ENCODE measurements at places on chromosomes 12 and 14.
A peak's percentile ranks its signal among the peaks of the same experiment; 100 is the strongest.

DNA sequence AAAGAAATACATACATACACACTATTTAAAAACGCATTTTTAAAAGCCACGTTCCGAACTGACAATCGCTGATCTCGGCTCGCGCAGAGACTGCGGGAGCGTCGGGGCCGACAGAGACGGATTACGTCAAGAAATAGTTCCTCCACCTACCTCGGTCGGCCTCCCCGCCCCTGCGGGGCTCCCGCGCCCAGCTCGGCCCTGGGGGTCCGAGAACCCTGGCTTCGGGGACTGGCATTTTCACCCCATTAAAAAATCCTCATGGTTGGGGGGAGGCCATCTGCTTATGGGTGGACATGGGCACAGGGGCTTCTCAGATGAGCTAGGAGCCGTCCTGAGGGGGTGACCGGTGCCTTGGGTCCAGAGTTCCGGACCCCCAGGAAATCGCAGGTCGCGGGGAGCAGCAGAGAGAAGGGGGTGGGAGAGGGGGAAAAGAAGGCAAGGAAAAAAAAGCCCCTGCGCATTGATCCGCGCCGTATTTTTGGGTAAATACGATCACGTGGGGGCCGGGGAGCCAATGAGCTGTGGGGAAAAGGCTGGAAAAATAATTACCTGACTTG, 324 bp upstream of the HOXC9 start:
- DNase-seq: no peak

DNA sequence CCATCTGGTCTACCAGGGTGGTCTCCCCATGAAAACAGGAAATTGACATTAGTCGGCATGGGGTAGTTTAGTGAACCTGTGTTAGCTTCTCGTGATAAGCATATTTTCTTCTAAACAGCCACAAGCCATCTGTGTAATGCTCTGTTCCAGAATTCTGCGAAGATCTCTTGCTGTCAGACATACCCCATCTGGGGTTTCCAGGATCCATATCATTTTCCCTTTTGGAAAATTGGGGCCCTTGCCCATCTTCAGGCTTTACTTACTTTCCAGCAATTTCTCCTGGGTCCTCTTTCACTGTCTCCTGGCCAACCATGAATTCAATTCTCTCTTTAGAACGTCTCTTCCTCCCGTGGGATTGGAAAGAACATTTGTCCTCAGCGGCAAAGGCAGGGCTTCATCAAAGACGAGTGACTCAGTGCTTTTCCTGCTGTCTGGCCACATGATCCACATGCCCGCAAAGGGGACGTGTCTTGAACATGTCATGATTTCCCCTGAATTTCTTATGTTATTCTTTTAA, 21.4 kb upstream of the NCOR2 start:
- no peak for DNase-seq

DNA sequence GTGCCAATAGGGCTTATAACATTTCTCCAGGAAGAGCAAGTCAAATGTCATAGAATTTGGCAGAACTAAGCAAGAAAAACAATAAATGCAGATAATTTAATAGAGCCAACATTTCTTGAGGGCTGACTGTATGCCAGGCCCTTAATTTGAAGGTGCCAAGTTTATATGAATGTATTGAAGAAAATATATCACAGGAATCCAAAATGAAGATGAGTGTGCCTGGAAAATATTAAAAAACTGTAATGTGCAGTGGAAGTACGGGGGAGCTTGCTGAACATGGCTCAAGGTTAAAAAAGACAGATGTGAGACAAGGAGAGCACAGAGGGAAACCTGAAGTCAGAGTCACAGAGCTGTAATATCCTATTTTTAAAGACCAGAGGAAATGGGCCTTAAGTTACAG, 16.4 kb downstream of the NR1H4 start:
- DNase-seq: no peak

DNA sequence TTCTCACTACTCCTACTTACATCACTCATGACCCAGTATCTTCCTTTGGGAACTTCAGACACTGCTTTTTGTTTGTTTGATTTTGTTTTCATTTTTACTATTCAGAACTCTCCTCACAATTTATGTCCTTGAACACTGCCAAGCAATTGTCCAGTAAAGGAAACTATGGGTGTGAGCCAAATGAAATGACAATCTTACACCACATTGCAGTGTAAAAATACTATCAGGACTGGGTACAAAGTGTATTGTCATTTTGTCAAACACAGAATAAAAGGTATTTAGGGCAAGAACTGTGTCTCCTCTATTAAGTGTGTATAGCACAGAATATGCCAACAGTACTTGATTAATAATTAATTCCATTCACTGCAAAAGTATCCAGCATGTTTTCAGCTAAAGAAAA, 199.3 kb downstream of the ALG10B start:
- no peak for DNase-seq

DNA sequence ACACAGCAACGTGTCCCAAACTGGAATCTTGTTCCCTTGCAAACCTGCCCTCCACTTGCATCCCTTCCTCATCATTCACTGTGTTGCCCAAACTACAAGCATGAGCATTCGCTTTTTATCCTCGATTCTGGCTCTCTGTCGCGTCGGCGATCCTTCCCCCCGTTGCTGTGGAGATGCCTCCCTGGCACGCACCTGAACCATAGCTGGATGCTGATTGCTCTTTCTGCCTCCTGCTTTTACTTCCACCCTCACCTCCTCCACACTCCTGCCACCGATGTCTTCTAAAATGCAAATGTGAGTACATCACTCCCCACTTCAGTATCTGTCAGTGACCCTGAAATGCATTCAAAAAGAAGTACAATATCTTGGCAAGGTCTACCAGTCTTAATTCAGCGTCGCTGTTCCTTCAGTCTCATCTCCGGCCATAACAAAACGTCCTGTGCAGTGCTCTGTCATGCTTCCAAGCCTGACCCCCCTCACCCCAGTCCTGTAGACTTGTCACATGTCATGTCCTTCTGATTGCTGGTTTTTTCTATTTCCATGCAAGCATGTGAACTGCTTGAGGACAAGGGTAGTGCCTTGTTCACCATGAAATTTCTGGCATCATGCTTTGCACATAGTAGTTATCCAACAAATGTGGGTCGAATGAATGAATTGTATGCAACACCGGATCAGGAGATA, 2.5 kb upstream of the PPP2R5C start:
- no peak for DNase-seq

- DNase-seq: no peak
These were observed 38.3 kb downstream of the GNS start for GRCh38 chr12:64720884-64721283.

- peak; percentile 22 for DNase-seq
These were observed 430.0 kb downstream of the ETNK1 start for GRCh38 chr12:23055004-23055403.

DNA sequence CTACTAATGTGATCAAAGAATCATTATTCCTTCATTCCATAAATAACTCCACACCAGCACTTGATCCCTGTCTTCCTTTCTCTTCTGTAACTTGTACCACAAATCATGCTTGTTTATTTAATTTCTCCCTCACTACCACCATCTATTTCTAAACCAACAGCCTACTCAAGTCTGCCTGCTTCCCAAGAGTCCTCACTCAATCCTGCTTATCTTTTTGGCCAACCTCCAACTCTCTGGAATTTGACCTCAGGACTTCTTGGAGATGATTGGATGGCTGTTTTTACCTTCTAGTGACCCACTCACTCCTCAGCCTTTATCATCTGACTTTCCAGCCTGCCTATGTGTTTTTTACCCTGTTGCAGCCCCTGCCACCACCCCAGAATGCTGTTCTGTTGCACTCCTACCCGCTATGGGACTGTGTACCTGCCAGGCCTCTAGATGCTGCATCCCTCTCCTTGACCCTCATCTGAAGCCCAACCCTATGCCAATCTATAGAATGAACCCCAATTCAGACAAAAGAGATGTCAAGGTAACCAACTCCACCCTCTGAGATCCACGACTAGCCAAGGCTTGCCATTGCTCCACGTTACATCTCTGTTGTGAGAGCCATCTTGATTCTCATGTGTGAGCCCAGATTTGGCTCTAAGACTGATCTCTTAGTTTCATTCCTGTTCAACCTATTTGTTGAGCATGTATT, 150.2 kb upstream of the PLEKHG7 start:
- DNase-seq: no peak

- no peak for DNase-seq
These were observed 738.4 kb upstream of the TMEM132C start for GRCh38 chr12:127528551-127528950.

DNA sequence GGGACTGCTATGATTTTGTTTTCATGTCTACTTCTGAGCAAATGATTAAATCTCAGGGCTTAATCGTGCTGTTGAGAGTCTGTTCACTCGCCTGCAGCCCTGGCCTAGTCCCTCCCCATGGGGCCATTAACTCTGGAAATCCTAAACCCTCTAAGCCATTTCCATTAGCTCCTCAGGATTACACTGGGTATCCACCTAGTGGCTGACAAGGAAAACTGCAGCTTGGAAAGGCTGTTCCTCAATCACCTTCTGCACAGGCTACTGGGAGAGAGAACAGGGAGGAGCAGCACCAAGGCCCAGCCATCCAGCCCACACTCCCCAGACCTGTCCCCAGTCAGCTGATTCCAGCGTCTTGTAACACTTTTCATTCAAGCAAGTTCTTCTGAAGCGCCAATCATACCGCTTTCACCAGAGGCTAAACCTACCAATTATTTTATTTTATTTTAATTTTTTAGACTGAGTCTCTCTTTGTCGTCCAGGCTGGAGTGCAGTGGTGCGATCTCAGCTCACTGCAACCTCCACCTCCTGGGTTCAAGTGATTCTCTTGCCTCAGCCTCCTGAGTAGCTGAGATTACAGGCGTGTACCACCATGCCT, 48.7 kb downstream of the NEUROD4 start:
- peak; percentile 60 for DNase-seq

- peak; percentile 57 for DNase-seq
These were observed 200.3 kb upstream of the CAND1 start for GRCh38 chr12:67068761-67069450.

- DNase-seq: no peak
These were observed 21.6 kb upstream of the STAC3 start for GRCh38 chr12:57272337-57273151.

GRCh38 chr12:22609501-22609900, 15.5 kb upstream of the ETNK1 start:
- DNase-seq: no peak

GRCh38 chr12:51682981-51683380, 91.9 kb downstream of the SCN8A start:
- no peak for DNase-seq

DNA sequence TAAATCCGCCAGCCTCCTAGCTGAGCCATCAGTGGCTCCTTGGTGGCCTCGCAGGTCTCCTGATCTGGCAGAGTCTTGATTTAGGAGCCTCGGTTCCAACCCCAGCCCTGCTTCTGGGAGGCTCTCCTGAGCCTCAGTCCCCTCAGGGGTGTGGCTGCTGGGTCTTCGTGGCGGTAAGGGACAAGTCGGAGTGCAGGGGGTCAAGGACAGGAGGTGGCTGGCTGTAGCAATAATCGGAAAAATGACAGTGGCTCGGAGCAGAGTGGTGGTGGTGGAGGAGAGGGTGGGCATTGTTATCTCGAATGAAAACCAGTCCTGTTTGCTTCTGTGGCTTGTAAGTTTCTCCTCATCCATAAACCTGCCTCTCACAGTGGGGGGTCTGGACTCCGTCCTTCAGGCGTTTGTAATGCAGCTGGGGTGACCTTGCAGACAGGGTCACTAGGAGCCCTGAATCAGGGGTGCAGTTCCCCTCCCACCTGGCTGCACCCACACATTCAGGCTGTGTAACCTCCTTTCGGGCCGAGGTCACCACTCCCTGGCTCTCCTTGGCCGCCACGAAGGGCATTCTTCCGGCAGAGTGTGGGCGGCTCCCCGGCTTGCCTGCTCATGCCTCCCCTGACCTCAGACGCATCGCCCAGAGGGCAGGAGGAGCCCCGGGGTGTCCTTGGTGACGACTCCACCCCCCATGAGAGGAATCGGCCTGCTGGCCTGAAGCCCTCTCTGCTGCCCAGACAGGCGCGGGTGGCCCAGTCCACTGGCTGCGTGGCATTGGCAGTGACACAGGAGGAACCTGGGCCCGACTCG, 8.1 kb downstream of the BCL7A start:
- DNase-seq: no peak

GRCh38 chr12:125262851-125263250, 197.6 kb downstream of the AACS start:
- DNase-seq: no peak

GRCh38 chr12:14213542-14213941, 151.9 kb upstream of the ATF7IP start:
- DNase-seq: no peak

DNA sequence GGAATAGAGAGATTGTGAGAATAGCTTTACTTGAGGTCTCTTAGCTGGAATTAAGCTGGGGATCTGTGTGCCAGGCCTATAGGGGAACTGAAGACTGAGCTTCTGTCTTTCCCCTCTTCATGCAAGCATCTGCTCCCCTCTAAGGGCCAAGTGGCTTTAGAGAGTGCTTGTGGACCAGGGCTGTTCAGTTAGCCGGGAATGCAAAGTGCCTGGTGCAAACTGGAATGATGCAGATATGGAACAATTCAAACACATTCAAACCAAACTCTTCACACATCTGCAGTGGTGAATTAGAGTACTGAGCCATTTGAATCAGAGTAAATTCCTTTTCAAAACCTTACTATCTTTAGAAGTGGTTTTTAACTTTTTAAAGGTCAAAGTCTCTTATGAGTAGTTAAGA, 99.0 kb downstream of the LIN7A start:
- DNase-seq: no peak

GRCh38 chr14:92456215-92457015, 57.2 kb upstream of the RIN3 start:
- peak; percentile 56 for DNase-seq

GRCh38 chr12:117045160-117046010, 53.8 kb downstream of the TESC start:
- no peak for DNase-seq

GRCh38 chr14:57574617-57575288, 81.1 kb upstream of the CCDC198 start:
- no peak for DNase-seq

DNA sequence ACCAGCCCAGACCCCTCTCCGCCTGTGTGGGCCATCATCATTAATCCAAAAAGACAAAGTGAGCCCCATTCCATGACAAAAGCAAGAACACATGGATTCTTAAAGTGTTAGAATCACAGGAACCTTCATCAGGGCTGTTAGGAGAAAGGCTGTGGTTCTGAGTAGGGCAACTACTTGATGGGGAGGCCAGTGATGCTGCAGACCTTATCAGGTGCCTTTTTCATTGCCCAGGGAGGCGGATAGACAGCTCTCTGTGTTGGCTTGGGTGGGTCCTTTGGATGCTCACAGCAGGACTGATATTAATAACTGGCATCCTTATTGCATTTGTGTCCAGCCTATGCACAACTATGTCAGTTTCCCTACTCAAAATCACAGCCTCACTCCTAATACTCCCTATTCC, 2.3 kb downstream of the HEBP1 start:
- DNase-seq: no peak

- DNase-seq: peak; percentile 83
These were observed 1.8 kb downstream of the COX6A1 start for GRCh38 chr12:120439646-120440247.

- DNase-seq: no peak
These were observed 7.2 kb upstream of the SSPN start for GRCh38 chr12:26188127-26188526.

- DNase-seq: no peak
These were observed 107.4 kb downstream of the PPM1A start for GRCh38 chr14:60356386-60356785.

- DNase-seq: no peak
These were observed 17.4 kb upstream of the LEMD3 start for GRCh38 chr12:65152012-65152411.

- DNase-seq: no peak
These were observed 3.6 kb upstream of the TTC7B start for GRCh38 chr14:90819734-90820393.
